Hair follicular keratinocyte (primary cell): ENCODE measurements at places on chromosomes 13 and 19. TPM values are rescaled to one million over a fixed set of nuclear protein-coding genes. Genes with fewer than 3 reads are reported as not detected.

KDELR1 gene
- 135 and 149 TPM in 2 replicates for total RNA-seq

MAN2B1 gene
- total RNA-seq: 45.4 and 59.0 TPM in 2 replicates

ZNF154 gene
- total RNA-seq: 1.0 and 2.0 TPM in 2 replicates

PRRG2 gene
- total RNA-seq: 5.7 and 8.2 TPM in 2 replicates

SIGLEC6 gene
- total RNA-seq: not detected in 2 replicates

ZNF726 gene
- total RNA-seq: 1.6 TPM in 2 replicates

CEACAM6 gene
- total RNA-seq: 0.11 and 0.23 TPM in 2 replicates

ELSPBP1 gene
- not detected in 2 replicates for total RNA-seq

LSM7 gene
- 310 and 405 TPM in 2 replicates for total RNA-seq

F10 gene
- 0.31 and 0.57 TPM in 2 replicates for total RNA-seq

SLC25A42 gene
- 0.99 and 2.8 TPM in 2 replicates for total RNA-seq

ZNF724 gene
- total RNA-seq: 2.5 and 5.0 TPM in 2 replicates

ATP4B gene
- total RNA-seq: not detected in 2 replicates

PLPP2 gene
- 6.6 and 19.4 TPM in 2 replicates for total RNA-seq

TMEM150B gene
- not detected in 2 replicates for total RNA-seq

ZNF709 gene
- 0.47 and 0.53 TPM in 2 replicates for total RNA-seq

SHANK1 gene
- total RNA-seq: 0.04 TPM in 1 of 2 replicates, not detected in the other

ZNF441 gene
- 1.3 and 1.9 TPM in 2 replicates for total RNA-seq

KLHL26 gene
- total RNA-seq: 2.7 and 5.9 TPM in 2 replicates

GRIK5 gene
- 0.04 and 0.16 TPM in 2 replicates for total RNA-seq

ZNF93 gene
- 3.7 and 8.4 TPM in 2 replicates for total RNA-seq

ZNF701 gene
- 2.6 and 6.4 TPM in 2 replicates for total RNA-seq
